ENCODE measurements at places on chromosomes 5 and 9. TPM values are rescaled to one million over a fixed set of nuclear protein-coding genes. Genes with fewer than 3 reads are reported as not detected.

- peak; percentile 99 for DNase-seq
These were observed 76.0 kb downstream of the COL15A1 start for GRCh38 chr9:99019510-99020331.

GRCh38 chr5:137209232-137209809, 289.8 kb downstream of the SPOCK1 start:
- no peak for DNase-seq

DNA sequence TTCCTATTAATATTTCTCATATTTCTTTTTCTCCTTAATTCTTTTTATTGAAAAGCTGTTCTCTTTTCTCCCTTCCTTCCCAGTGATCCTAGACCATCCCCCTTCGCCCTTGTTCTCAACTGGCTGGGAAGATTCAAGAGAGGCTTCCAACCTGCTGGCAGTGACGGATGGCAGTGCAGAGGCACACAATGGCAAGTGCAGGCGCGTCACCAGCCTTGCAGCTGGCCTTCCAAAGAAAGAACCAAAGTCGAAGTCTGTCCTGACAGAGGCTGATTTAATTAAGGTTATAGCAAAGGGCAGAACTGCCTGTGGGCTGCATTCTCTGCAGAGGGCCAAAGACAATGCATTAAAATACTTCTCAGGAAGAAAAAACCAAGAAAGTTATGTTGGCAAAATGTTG, 7.4 kb downstream of the CEMIP2 start:
- DNase-seq = peak; percentile 33

The SPINK6 gene
- total RNA-seq = not detected

GRCh38 chr9:97425973-97426336, 14.1 kb downstream of the TDRD7 start:
- DNase-seq = no peak

DNA sequence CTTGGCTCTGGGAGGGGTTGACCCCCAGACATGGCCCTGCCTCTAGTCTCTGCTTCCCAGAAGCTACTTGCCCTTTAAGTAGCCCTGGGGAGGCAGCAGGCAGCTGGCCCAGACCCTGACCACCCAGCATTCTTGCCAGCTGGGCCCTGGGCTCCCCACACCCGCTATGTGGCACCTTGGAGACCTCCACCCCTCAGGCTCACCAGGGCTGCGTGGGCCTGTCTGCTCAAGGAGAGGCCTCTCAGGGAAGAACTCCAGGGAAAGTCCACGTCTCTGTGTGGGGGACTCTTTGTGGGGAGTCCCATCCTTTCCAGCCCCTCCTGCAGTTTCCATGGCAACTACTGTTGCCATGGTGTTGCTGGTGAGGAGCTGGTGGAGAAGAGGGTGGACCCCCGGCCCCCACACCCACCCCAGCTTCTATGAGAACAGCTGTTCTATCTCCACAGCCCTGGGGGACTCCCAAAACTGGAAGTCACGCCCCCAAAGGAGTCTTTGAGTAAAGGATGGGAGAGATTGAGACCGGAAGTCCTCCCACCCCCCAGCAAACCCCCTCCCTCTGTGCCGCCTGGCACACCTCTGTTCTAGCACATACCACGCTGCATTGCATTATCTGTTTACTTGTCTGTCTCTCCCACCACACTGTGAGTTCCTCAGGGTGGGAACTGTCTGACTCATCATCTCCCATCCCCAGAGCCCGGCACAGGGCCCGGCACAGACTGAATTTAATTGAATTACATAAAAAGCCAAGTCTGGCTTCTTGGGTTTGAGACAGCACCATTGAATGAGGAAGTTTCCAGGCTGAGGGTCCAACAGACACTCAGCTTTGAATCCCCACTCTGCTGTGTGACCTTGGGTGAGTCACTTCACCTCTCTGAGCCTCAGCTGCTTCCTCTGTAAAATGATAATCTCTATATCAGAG, 12.6 kb downstream of the DNM1 start:
- DNase-seq = peak; percentile 70

The FBP2 gene
- total RNA-seq = not detected

DNA sequence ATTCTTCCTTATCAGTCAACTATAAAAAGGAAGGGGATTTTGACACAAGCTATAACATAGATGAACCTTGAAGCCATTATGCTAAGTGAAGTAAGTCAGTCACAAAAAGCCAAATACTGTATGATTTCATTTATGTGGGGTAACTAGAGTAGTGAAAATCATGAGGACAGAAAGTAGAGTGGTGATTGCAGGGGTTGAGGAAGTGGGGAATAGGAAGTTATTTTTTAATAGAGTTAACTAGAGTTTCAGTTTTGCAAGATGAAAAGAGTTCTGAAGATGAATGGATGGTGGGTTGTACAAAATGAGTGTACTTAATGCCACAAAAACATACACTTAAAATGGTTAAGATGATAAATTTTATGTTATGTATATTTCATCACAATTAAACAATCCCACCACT, 65.4 kb upstream of the FAM174A start:
- no peak for DNase-seq

DNA sequence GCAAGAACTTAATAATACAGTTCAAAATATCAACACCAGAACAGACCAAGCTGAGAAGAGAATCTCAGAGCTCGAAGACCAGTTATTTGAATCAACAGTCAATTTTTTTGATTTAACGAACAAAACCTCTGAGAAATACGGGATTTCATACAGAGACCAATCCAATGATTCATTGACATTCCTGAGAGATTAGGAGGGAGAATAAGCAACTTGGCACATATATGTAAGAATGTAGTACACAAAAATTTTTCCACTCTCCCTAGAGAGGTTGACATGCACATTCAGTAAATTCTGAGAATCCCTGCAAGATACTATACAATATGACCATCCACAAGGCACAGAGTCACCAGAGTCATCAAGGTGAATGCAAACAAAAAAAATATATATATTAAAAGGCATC, 1577.3 kb upstream of the C9orf72 start:
- peak; percentile 26 for DNase-seq

The CDC25C gene
- 1.6 TPM for total RNA-seq

GRCh38 chr5:67166460-67167285, 29.9 kb downstream of the CD180 start:
- DNase-seq = no peak

The SEMA5A gene
- 15.3 TPM for total RNA-seq

The CARD9 gene
- total RNA-seq = 2.7 TPM

GRCh38 chr5:172082180-172082579, 75.7 kb upstream of the FBXW11 start:
- no peak for DNase-seq

The SLC36A2 gene
- not detected for total RNA-seq

DNA sequence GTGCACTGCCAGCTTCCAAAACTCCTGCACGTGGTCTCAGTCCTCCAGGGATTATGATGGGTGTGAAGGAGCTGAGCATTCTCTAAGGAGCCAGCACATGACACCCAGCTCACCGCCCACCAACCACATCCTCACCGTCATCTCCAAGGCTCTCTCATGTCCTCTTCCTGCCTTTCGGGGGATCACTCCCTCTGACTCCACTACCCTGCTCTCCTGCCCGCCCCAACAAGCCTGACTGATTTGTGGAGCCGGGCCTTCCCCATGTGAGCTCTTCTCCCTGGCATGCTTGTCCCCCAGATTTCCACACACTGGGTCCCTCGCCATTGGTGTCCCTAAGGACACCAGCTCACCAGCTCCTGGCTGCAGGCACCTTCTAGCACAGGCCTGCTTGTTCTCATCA, 1.9 kb downstream of the ABO start:
- no peak for DNase-seq

All from astrocyte (in vitro differentiated cells and primary cell).